Right lobe of liver (tissue), 6 donors: ENCODE measurements at places on chromosomes 12 and 14.

- no peak for DNase-seq
Observed at GRCh38 chr12:92186038-92186470, 40.4 kb upstream of the BTG1 start.

DNA sequence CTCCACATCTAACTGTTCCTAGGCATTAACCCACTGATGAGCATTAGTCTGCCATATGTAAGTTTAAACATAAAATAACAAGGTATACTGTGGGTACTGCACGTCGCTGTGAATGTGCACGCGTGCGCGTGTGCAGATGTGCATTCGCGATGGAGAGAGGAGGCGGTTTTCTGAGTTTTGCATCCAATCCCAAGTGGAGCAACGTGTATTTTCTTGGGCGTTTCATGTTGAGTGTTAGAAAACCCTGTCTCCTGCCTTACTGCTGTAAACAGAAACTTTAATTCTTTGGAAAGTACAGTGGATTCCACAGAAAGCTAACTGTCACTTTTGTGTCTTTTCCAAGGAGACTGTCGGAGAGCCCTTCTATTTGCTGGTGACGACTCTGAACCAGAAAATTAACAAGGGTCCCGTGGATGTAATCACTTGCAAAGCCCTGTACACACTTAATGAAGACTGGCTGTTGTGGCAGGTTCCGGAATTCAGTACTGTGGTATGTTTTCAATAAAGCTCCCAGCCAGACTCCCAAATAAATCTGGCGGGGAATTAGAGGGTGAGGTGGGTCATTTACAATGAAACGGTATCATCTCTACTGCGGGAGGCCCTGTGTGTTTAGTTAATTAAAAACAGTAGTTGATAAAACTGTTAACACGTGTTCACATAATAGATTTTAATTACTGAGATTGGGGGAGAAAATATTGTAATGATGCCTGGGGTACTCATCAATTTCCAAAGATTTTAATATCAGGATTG is 116.5 kb downstream of the PLXNC1 start:
- no peak for DNase-seq

DNA sequence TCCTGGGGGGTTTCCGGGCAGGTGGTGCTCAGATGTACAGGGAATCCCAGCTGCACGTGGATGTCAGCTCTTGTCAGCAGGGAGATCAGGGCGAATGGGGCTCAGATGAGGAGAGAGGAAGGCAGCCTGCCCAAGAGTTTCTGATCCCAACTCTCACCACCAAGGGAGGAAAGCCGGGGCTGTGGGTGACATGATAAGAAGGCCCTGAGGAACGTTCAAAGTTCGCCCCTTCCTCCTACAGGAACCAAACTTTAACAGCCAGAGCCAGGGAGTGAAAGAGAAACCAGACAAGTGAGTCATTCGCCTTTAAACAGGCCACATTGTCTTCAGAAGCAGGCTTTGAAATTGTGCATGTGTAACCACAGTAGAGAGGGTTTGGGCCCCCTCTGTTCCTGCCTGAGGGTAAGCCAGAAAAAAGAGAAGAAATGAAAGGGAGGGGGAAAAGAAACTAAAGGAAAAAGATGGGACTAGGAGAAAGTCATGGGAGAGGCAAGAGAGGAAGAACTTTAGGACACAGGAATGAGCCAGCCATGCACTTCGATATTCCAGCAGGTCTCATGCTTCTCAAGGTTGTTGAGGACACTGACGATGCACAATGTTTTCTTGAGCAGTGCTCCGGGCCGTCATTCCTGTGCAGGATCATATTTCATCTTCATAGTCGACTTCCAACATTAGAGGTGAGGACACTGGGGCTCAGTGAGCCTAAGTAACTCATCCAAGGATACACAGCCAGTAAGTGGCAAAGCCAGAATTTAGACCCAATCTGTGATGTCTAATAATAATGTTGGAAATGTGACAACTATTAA is 691.4 kb upstream of the TBX3 start:
- no peak for DNase-seq

- DNase-seq = no peak
Observed at GRCh38 chr14:91272341-91273272, 28.1 kb upstream of the GPR68 start.

DNA sequence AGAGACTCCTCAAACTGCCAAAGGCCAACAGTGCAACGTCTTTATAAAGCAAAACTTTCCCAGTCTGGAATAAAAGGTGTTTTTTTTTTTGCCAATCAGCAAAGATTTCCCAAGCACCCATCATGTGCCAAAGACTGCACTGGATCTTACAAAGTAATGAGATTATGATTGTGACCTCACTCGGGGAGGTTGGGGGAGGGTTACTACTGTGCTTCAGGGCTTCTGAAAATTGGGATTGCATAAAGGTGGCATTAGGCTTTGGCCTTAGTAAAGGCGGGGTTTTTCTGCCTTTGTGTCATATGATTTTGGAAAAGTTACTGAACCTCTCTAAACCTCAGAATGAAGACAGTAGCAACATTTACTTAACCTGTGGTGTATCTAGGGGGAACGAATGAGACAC is 233.8 kb downstream of the DACT1 start:
- DNase-seq = no peak

GRCh38 chr14:65193916-65194590 is 91.7 kb upstream of the MAX start:
- no peak for DNase-seq

GRCh38 chr14:36827861-36828260 is 166.2 kb downstream of the PAX9 start:
- no peak for DNase-seq

GRCh38 chr14:95703805-95704204 is 10.1 kb downstream of the TCL1A start:
- DNase-seq = no peak

- no peak for DNase-seq
Observed at GRCh38 chr14:42090122-42090521, 483.4 kb downstream of the LRFN5 start.

DNA sequence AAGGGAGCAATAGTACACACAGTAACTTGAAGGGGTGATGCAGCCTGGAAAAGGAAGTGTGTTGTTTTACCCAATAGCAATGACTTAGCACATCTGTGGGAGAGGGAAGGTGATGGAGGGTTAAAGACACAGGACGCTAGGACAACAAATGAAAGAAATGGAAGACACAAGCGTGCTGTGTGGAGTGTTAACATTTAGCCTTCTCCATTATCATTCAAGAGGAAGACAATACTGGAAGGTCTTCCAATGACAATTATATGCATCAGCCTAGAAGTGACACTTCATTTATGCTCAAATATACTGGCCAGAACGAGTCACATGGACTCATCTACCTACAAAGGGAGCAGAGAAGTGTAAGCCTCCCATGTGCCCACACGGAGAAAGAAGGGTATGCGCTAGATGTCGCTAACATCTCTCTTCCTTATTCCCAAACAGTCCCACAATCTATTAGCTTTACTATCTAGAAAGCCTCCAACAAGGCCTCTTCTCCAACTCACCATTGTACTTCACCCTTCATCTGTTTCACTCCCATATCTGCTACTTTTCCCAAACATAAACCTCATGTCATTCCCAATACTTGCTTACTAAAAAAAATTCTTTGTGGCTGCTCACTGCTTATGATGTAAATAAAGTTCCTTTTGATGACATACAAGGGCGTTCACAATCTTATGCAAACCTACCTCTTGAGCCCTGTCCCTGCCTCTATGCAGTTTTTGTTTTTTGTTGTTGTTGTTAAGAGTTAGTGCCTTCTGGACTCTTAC is 20.3 kb downstream of the PPM1H start:
- no peak for DNase-seq
